ENCODE measurements at places on chromosomes 5 and 9. TPM values are rescaled to one million over a fixed set of nuclear protein-coding genes. Genes with fewer than 3 reads are reported as not detected.

Gene GAPT
- not detected for polyA plus RNA-seq

DNA sequence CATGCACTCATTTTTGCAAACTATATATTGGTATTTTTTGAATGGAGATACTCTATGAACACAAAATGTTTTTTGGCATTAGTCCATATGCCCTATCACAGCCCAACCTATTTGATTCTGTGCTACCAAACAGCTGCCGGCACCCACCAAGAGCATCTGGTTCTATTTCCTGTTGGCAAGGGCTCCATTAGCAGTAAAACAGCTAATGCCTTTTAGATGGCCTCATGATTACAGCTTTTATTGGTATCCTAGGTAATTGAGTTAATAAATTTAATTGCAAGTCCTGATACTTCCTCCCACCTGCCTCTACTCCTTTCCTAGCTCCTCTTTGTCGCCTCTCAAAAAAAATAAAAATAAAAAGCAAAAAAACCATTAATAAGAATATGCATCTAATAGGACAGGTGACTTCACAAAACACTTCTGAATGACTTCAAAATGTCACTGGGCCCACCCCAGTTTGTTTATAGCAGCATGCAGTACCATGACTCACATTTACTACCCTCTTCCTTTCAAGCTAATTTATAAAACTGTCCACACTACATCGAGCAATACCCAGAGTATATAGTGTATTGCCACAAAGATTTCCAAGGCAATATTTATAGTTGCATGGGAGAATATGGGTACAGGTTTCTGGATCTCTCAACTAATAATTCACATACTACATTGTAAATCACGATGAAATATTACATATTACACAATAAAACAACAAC is 620.4 kb downstream of the SLCO4C1 start:
- DNase-seq, result peak; percentile 19

Gene IFNA2
- polyA plus RNA-seq, result not detected

GRCh38 chr5:164191240-164191639 is 685.8 kb downstream of the MAT2B start:
- no peak for DNase-seq

DNA sequence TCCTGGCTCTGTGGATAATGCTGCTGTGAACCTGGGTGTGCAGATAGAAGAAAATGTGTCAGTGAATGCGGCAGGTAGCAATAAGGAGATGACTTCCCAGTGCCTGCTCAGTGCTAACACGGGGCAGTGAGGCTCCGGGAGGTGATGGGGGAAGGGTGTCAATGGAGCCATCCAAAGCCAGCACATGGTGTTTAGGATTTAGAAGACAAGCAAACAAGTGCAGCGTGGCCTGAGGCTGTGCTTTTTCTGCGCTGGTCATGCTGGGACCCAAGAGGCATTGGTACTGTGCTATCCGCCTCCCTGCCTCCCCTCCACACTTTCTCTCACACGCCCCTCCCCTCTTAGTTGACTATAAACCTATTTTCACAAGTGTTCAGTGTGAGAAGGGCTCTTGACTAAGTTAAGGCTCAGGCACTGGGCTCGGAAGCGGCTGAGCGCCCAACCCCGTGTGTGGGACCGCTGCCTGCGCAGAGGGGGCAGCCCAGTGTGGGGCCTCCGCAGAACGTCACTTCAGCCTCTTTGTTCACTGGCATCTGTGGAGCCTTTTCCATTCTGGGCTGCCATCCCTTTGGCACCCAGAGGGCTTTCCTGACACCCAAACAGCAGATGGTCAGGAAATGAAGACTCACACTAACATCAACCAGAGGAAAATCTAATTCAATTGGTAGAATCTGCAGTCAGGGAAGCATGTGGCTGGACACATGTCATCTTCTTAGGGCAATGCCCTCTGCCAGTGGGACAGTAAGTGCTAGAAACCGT is 21.8 kb upstream of the NINJ1 start:
- no peak for DNase-seq

DNA sequence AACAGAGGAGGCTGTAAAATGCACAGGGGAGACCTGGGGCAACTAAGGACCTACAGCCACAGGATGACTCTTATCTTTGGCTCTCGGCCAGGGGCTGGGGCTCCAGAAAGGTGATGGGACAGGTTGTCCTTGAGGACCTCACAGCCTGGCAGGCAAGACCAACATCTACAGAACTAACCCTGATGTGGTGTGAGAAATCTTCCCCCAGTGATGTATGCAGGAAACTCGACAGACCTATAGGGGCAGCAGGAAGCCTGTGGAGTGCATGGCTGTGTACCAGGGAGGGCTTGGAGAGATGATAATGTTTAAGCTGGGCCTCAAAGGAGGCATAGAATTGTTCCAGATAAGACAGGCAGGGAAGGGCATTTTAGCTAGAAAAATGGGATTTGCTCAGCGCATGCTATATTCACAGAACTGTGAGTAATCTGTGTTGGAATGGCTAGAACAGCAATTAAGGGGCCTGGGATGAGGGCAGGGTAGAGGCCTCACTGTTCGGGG is 68.5 kb upstream of the SLC25A51 start:
- DNase-seq, result no peak

- DNase-seq, result no peak
Measured at GRCh38 chr5:172178301-172178987, 9.6 kb downstream of the STK10 start.

DNA sequence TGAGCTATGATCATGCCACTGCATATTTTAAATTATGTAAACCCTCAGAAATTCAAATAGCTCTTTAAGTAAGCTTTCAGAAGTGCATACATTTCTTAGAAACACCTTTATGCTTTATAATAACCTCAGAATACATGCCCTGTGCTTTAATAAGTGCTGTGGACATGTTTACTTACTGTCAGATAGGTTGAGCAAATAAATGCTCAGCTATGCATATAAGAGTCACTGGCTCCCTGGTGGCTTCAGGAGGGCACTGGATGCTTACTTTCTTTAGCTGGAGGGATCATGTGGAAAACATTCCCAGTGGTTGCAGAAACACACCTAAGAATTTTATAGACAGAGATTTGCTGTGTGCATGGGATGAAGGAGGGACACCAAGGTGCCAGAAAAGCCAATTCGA is 74.4 kb downstream of the PDE6A start:
- DNase-seq, result no peak

DNA sequence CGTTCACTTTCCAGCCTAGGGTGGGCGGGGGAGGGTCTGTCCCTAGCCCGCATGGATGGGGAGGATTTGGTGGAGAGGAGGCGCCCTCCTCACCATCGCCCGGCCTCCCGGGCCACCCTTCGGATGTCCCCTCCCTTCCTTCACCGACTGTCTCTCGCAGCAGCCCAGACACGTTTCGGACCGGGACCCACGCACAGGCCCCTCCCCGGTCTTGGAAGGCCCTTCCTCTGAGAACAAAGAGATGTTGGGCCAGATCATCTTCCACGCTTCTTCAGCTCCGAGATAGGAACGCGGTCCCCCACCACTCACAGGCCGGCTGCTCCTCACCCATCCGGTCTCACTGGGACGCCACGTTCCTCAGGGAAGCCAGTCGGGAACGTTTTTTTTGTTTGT is 640 bp upstream of the DPM2 start:
- DNase-seq, result no peak

Gene ANKDD1B
- polyA plus RNA-seq, result 0.17 TPM

Gene TMEM215
- polyA plus RNA-seq, result 0.03 TPM

DNA sequence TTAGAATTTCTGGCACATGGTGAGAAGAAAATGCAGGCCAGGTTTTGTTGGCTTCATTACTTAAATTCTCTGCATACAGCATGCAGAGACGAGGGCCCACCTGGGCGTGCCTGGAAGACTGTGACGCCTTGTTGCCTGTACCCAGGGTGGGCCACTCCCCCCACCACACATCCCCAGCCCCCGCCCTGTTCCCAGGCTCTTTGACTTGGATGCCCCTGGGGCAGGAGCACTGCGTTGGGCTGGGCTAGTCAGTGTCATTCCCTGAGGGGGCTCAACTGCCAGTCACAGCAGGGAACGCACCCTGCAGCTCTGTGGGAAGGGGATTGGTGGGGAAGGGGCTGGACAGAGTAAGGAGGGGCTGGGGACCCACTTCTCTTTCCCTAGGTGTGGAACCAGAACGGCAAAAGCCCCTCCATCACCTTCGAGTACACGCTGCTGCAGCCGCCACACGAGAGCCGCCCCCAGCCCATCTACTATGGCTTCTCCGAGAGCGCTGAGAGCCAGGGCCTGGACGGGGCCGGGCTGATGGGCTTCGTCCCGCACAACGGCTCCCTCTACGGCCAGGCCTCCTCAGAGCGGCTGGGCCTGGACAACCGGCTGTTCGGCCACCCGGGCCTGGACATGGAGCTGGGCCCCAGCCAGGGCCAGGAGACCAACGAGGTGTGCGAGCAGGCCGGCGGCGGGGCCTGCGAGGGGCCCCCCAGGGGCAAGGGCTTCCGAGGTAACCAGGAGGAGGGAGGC is 19.6 kb downstream of the ADAMTSL2 start:
- DNase-seq, result no peak

Gene JAKMIP2
- polyA plus RNA-seq, result not detected

DNA sequence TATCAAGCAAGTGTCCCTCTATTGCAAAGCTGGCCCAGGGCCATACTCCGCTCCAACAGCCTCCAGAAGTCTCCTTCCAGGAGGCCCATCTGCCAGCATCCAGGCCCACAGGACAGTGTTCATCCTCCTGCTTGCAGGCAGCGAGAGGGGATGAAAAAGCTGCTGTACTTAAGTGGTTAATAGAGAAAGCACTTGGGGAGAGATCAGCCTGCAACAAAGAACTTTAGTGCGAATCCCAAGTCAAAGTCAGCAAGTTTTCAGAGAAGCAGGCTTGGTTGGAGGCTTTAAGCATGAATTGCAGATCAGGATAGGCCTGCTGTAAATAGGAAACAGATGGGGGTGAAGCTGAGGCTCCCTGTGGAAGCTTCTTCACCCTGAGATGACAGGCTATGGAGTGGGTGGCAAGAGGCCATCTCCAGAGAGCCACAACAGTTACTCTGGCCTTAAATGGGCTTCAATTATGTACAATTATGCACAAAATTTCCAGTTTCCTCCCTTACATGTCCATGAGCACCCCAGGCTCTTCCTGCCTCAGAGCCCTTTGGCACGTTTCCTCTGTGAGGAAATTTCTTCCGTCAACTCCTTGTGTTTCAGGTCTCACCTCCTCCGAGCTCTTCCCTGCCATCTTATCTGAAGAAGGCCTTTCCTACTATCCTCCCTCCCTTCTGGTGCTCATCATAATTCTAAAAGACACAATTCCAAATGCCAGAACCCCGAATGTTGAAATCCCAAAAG is 98.0 kb upstream of the NR3C1 start:
- no peak for DNase-seq

- no peak for DNase-seq
Measured at GRCh38 chr9:18111146-18111545, 362.8 kb upstream of the ADAMTSL1 start.

Gene FAM153A
- polyA plus RNA-seq, result not detected

- DNase-seq, result no peak
Measured at GRCh38 chr9:124452841-124453585, 2.8 kb downstream of the ADGRD2 start.

GRCh38 chr5:111574311-111574710 is 62.0 kb upstream of the STARD4 start:
- no peak for DNase-seq

Gene STKLD1
- polyA plus RNA-seq, result 1.2 TPM

DNA sequence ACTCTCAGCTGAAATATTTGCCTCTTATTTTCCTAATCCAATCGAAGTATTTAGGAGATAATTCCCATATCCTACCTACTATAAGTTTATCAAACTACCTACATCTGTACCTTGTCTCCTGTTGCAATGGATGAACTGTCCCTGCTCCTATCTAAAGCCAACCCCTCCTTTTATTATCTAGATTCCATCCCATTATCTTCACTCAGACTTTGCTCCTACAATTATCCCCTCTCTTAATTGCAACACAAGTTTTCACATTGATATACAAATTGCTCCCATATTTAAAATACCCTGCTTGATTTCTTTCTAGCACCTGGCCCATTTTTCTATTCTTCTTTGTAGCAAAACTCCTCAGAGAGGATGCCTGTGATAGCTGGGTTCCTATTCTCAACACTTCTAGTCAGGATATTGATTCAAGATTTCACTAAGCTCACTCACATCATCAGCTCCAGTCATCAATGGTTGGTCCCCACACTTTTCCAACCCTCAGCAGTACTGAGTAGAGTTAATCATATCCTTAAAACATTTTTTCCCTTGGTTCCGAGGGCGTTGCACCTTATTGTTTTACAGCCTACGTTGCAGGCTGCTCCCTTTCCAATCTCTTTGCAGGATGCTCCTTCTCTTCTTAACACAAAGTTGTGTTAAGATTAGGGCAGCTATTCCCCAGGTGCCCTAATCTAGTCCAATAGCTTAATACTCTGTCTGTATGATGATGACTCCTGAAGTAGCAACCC is 177.8 kb upstream of the PTGER4 start:
- no peak for DNase-seq

- DNase-seq, result no peak
Measured at GRCh38 chr9:71675857-71676165, 92.5 kb downstream of the CEMIP2 start.

DNA sequence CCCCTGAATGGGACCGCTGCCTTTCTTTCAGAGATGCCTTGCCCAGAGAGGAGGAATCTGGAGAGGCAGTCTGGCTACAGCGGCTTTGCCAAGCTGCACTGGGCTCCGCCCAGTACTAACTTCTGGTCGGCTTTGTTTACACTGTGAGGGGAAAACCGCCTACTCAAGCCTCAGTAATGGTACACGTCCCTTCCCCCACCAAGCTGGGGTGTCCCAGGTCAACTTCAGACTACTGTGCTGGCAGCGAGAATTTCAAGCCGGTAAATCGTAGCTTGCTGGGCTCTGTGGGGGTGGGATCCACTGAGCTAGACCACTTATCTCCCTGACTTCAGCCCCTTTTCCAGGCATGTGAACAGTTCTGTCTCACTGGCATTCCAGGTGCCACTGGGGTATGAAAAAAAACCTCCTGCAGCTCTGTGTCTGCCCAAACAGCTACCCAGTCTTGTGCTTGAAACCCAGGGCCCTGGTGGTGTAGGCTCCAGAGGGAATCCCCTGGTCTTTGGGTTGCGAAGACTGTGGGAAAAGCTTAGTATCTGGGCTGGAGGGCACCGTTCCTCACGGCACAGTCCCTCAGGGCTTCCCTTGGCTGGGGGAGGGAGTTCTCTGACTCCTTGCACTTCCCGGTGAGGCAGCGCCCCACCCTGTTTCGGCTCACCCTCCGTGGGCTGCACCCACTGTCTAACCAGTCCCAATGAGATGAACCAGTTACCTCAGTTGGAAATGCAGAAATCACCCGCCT is 171.2 kb downstream of the CWC27 start:
- DNase-seq, result peak; percentile 56

Gene FBXO10
- polyA plus RNA-seq, result 4.8 TPM
